ENCODE measurements at places on chromosomes 7 and 10.

GRCh38 chr7:48390388-48391327 is 219.4 kb downstream of the ABCA13 start:
- DNase-seq, result no peak

DNA sequence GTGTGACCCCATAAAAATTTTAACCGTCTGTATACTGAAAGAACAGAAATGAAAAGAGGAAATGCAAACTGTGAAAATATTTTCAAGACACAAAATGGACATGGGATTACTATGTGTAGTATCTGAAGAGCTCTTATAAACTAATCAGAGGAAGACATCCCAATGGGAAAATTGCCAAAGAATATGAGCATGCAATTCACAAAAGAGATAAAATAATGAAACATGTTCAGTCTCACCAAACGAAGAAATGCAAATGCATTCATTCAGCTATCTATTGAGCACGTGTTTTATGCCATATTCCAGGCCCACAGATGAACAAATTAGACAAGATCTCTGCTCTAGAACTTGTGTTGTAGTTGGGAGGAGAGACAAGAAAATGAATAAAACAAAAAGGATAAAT is 63.2 kb downstream of the NHLRC2 start:
- no peak for DNase-seq

DNA sequence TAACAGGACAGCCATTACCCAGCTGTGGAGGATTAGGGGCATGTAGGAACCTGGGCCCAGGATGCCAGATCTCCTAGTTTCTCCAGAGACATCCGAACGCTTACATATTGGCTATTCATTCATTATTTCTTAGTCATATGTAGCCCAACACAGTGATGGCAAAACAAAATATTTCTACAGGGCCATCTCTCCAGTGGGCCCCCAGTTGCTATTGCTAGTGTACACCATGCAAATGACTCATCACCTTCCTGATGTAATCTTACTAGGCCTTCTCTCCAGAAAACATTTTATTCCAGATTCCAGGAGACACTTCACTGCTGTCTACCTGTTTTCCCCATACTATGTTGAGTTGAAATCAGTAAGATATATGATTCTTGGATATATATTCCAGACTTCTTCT is 201.7 kb downstream of the PLXDC2 start:
- no peak for DNase-seq

GRCh38 chr7:31925753-31926454 is 144.3 kb downstream of the PDE1C start:
- no peak for DNase-seq

DNA sequence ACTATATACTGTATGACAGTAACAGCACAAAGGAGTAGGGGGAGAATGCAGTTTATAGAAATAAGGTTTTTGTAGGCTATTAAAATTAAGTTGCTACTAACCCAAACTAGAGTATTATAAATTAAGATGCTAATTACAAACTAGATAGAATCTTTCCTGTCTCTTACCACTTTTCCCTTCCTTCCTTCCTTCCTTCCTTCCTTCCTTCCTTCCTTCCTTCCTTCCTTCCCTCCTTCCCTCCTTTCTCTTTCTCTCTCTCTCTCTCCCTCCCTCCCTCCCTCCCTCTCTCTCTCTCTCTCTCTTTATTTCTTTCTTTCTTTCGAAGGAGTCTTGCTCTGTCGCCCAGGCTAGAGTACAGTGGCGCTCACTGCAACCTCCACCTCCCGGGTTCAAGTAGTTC is 36.4 kb upstream of the BRAF start:
- no peak for DNase-seq

GRCh38 chr10:69913606-69914382 is 112.1 kb downstream of the COL13A1 start:
- DNase-seq, result no peak

GRCh38 chr7:1403638-1404459 is 55.4 kb downstream of the MICALL2 start:
- DNase-seq, result no peak

DNA sequence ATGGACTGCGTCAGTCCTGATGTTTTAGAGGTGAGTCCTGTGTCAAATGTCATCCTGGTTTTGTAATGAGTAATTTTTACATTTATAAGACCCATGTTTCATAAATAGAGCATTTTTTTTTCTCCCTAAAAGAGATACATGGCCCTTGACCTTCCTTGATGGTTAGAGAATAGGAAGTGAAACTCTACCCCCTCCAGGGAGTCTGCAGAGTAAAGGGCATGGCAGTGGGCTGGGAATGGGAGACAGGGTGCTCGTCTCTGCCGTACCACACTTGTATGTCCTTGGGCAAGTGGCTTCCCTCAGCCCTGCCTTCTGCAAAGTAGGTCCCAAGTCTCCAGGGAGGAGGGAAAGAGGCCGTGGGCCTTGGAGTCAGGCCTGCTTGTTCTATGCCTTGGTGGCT is 63.9 kb downstream of the WDFY4 start:
- DNase-seq, result no peak

GRCh38 chr7:151687523-151688235 is 168.0 kb upstream of the RHEB start:
- DNase-seq, result no peak

GRCh38 chr10:16184906-16185305 is 251.9 kb upstream of the PTER start:
- DNase-seq, result no peak

DNA sequence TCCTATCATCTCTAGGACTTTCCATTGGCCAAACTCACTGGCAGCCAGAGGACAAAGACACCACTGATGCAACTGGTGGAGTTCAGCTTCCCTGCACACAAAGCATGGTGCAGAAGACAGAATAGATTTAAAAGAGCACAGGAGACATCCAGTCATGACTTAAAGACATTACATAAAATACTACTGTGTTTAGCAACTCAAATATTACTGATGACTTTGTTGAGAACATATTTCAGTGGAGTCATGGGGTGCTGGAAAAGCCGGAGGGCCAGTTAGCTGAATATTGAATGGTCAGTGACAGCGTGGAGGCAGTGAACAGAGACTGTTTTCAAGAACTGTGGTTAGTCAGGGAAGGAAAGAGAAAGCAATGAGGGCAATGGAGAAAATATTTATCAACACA is 296.3 kb upstream of the NRP1 start:
- DNase-seq, result no peak

GRCh38 chr10:22667093-22667480 is 47.3 kb downstream of the PIP4K2A start:
- DNase-seq, result no peak

- no peak for DNase-seq
These were observed 10.6 kb downstream of the VIM start for GRCh38 chr10:17238445-17239291.

DNA sequence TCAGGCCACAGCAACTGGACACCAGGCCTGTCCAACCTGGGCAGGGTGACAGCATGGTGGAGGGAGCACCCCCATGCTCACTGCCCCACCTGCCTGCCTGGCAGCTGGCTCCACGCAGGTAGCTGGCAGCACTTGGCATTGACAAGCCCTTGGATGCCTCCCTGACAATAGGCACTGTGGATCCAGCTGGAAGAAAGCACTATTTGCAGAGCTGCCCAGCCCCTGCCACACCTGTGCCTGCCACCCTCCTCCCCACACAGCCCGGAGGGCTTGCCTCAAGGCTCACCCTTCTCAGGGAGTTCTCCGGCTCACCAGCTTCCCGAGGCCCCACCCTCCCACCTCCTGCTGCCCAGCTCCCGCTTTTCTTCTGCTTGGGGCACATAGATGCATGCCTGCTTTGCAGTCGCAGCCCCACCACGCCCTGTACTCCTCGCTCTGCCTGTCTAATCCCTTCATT is 160.1 kb downstream of the NEURL1 start:
- DNase-seq, result no peak

DNA sequence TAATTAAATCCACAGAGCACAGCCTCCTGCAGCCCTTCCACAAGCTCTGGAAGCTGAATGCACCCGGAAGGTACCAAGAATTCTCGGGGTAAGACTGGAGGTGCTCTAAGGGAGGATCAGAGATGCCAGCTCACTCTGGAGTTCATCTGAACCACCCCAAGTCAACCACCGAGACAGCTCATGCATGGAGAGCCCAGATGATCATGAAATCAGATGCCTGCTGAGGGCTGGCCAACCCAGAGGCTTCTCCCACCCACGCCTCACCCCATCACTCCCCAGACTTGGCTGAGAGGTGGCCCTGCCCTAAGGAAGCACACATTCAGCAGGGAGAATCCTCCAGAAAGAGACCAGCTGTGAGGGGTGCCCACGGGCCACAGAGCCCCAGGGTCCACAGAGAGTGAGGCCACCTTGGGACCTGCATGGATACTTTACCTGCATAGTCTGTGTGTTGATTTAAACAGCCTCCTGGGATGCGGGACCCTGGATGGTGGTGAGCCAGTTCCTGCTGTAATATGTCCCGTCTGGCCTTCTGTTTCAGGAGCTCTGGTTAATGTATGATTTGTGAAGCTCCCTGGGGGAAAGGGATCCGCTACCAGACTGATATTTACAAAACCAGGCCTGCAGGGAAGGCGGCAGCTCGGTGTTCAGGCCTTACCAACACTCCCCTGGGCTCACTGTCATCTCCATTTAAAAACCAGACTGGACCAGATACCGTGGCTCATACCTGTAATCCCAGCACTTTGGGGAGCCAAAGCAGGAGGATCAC is 64.9 kb downstream of the INSIG1 start:
- no peak for DNase-seq
